NCI-H345 (cell line): ENCODE measurements at places on chromosomes 3 and 15.

GRCh38 chr15:80856809-80857377 lies 77.7 kb downstream of the CEMIP start:
- DNase-seq = peak; percentile 72

GRCh38 chr15:89822951-89823711 lies 8.5 kb upstream of the ANPEP start:
- DNase-seq = no peak

DNA sequence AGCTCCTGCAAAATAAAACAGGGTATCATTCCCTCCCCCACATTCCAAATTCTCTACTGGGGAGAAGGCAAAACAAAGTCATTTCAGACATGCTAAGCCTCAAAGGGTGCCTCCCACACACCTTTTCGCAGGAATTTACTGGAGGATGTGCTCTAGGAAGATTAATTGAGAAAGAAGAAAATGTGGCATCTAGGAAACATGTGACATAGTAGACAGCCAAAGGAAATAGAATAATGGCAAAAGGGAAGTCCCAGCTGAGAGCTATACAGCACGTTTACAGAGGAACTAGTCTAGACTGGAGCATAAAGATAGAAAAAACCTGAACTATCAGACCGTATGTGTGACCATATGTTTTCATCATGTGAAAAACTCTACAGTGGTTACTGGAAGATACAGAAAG lies 58.8 kb upstream of the MELTF start:
- DNase-seq = no peak

DNA sequence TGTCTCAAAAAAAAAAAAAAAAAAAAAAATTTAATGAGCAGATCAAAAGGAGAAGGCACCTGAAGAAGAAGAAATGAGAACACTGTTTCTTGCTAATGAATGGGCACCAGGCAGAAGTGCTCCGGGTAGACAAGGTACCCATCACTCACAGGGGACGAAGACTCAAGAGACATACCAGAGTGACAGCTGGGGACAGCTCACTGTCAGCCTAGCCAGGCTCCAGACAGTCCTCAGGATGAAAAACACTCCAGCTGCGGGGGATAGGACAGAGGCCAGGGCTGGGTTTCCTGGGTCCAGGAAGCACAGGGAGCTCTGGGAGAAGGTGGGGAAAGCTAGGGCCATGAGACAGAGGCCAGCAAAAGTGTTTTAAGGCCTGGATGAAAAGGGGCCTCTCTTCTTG lies 48.5 kb upstream of the PARL start:
- no peak for DNase-seq

DNA sequence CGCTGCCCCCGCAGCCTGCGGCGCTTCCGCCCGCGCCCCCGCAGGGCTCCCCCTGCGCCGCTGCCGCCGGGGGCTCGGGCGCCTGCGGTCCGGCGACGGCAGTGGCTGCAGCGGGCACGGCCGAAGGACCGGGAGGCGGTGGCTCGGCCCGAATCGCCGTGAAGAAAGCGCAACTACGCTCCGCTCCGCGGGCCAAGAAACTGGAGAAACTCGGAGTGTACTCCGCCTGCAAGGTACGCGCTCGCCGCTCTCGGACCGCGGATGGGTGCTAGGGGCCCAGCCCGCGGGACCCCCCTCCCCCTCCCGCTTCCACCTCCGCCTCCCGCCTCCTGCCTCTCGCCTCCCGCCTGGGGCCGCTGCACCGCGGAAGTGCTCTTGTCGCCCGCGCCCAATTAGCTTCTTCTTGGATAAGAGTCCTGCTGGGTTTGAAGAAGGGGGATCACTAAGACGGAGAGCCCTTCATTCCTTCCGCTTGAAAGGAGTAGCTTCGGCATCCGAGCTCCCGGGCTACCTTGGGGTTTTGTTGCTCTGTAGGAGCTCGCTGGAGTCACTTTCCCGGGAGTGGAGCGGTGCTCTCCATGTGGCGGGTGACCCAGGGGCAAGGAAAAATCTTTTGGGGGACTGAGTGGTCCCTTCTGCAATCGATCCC lies 426 bp downstream of the KAT2B start:
- DNase-seq = peak; percentile 48

DNA sequence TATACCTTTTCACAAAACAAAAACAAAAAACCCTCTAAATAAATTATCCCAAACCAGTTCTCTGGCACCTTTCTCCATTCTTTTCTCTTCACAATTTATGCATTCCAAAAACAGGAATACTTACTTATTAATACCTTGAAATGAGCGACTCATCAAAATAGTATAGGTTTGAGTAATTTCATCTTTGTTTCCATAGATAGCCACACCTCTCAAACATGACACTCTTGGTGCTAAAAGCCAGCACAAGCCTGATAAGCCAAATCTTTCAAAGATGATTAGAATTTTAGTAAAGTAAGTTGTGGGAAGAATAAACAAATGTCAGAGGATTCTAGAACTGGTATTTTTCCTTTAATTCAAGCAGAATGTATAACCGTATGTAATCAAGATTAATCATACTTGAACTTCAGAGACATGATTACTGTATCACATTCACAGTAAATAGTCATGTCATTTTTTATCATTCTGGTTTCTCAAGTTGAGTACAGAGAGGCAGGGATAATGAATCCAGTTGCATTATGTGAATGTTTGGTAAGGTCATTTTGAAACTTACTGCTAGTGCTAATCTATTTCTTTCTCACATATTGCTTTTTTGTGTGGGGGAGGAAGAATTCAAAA lies 12.1 kb upstream of the WDR5B start:
- DNase-seq = no peak

GRCh38 chr3:126620738-126621137 lies 34.2 kb downstream of the TXNRD3 start:
- DNase-seq = no peak

- no peak for DNase-seq
Measured at GRCh38 chr3:197456261-197457091, 99.3 kb downstream of the BDH1 start.

GRCh38 chr15:82871358-82871757 lies 61.9 kb downstream of the WHAMM start:
- DNase-seq = no peak

DNA sequence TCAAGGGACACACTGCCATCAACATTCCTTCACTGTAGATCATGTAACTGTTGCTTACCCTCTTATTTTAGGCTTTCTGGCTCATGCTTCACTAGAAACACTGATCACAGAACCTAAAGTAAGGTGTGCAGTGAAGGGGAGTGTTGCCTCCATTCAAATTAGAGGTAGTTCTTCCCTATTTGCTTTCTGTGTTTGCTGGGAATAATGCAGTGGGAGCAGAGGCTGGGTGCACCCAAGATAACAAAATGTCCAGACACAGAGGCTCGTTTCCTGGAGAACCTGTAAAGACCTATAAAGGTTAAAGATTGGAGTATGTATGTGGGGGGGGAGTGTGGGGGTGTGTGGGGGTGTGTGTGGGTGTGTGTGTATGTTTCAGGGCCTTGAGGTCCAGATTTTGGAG lies 2.1 kb upstream of the CLDN18 start:
- no peak for DNase-seq

- DNase-seq = no peak
Measured at GRCh38 chr15:101175401-101175800, 76.4 kb downstream of the CHSY1 start.

- no peak for DNase-seq
Measured at GRCh38 chr3:171005648-171006047, 20.9 kb downstream of the SLC2A2 start.

DNA sequence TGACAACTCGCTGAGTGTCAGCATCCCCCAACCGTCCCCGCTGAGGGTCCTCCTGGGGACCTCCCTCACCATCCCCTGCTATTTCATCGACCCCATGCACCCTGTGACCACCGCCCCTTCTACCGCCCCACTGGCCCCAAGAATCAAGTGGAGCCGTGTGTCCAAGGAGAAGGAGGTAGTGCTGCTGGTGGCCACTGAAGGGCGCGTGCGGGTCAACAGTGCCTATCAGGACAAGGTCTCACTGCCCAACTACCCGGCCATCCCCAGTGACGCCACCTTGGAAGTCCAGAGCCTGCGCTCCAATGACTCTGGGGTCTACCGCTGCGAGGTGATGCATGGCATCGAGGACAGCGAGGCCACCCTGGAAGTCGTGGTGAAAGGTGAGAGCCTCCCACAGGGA lies 35.4 kb downstream of the ACAN start:
- DNase-seq = no peak

GRCh38 chr3:39177708-39178332 lies 14.6 kb downstream of the XIRP1 start:
- peak; percentile 45 for DNase-seq

- no peak for DNase-seq
Measured at GRCh38 chr3:150765949-150766720, 3.2 kb upstream of the SIAH2 start.

DNA sequence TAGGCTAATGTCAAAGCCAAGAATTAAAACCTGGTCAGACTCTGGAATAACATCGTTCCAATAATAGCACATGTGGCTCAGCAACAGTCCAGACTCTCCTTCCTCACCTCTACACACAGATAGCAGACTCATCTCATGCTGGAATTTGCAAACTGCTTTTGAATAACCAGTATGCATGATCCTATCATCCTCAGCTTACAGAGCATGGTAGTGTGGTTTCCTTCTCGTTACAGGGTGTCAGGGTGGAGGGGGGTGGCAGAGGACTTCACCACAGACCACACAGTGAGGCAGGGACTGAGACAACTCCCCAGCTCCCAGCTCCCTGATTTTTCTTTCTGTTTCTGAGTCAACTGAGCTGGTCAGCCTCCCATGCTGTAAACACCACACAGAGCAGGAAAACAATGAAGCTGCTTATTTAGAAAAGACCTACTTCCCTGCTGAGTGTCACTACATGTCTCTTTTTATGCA lies 101.6 kb downstream of the RPL22L1 start:
- peak; percentile 21 for DNase-seq

- no peak for DNase-seq
Measured at GRCh38 chr15:75025548-75026260, 2.3 kb downstream of the PPCDC start.

DNA sequence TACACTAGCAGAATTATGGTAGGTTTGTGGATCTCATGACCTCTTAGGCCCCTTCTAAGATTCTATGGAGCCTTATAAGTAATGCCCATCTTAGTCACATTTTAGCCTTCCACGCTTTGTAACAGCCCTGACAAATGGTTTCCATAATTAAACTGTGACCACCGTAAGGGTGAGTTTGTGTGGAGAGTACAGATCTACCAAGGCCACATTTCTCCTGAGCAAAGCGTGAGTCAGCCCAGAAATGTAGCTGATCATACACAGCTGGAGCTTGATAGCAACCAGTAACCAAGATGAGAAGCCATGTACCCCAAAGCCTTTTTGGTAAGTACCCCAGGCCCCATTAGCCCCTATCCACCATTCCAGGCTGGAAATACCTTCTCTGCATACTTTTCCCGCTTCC lies 31.7 kb downstream of the CHAC1 start:
- DNase-seq = no peak

DNA sequence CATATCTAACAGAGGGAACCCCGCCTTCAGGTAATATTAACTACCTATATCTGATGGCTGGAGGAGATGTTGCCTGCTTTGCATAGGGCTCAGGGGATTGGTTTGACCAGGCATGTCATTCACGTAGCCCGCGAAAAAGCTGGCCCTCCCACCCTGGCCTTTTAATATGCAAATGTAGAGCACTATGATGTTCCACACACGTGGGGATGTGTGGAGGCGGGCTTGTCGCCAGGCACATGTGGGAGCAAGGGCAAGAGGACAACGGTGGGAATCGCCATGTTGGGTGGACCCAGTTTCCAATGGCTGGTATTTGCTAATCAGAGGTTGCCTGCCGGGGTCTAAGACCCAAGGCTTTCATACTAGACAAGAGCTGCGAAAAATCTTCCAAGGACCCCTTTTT lies 469.8 kb downstream of the ZPLD1 start:
- no peak for DNase-seq

- no peak for DNase-seq
Measured at GRCh38 chr3:105802118-105802706, 66.6 kb downstream of the CBLB start.

DNA sequence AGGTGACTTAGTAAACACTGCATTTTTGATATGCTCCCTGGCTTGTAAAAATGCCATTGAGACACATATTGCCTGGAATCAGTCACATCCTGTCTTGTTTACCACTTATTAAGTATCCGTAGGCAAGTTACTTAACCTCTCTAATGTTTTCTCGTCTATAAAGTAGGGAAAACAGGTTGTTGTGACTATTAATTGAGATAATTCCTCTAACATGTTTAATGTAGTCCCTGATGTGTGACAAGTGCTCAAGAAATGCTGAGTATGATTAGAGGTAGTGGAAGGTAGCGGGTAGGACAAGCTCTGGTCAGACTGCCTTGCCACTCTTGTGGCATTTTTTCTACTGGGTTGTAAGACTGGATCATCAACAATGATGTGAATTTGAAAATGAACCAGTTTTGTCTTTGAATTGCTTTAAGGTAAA lies 54.1 kb downstream of the NFKBIZ start:
- DNase-seq = no peak

DNA sequence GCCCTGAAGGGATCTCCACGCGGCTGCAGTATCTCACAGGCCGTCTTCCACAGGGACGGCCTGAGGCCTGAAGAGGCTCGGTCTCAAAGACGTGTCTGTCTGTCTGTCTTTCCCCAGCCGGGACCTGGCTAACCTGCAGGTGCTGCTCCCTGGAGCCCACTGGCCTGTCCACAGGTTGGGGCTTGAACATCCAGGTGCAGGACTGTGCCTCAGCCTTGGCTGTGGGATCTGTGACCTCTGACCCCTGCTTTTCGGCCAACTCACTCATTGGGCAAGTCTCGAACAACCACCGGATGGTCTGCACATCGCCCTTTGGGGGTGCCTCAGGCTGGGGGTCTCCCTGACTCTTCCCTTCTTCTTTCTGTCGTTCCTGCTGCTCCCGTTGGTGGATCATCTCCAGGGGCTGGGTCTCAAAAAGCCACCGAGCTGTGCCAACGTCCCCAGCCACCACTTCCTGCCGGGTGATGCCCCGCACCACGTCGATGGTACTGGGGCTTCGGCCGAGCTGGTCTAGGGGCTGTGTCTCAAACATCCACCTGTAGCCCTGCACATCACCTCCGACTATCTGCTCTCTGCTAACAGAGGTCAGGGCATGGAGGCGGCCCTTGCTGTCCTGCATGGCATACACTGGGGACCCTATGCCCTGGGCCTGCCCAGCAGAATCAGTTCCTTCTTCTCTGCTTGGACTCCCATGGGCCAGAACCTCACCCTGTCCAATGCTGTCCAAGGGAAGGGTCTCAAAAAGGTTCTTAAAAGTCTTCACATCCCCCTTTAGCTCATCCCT lies 4.8 kb downstream of the XIRP1 start:
- no peak for DNase-seq

- DNase-seq = no peak
Measured at GRCh38 chr3:114770874-114771273, 376.2 kb downstream of the ZBTB20 start.

- DNase-seq = no peak
Measured at GRCh38 chr3:13852638-13853009, 27.2 kb downstream of the WNT7A start.
